Pericardium fibroblast (primary cell): ENCODE measurements at places on chromosomes 7 and 10. TPM values are rescaled to one million over a fixed set of nuclear protein-coding genes. Genes with fewer than 3 reads are reported as not detected.

CDNF gene
- total RNA-seq: 0.09 and 4.8 TPM in 2 replicates

SFRP5 gene
- 0.09 and 0.58 TPM in 2 replicates for total RNA-seq

FFAR4 gene
- not detected in 2 replicates for total RNA-seq

GIMAP5 gene
- not detected in 2 replicates for total RNA-seq

MMD2 gene
- not detected in 2 replicates for total RNA-seq

GDF2 gene
- total RNA-seq: not detected in 2 replicates

VAX1 gene
- total RNA-seq: not detected in 2 replicates

EIF4H gene
- total RNA-seq: 225 and 249 TPM in 2 replicates

GTF2IRD1 gene
- 16.6 and 24.3 TPM in 2 replicates for total RNA-seq

IL15RA gene
- total RNA-seq: 7.8 and 12.5 TPM in 2 replicates

ERVW-1 gene
- not detected in 2 replicates for total RNA-seq

MYH16 gene
- not detected in 2 replicates for total RNA-seq

GPRIN2 gene
- 0.58 TPM in 1 of 2 replicates, not detected in the other for total RNA-seq

SPDYE2B gene
- not detected in 2 replicates for total RNA-seq

BRAF gene
- 7.1 and 14.8 TPM in 2 replicates for total RNA-seq
